ENCODE measurements at places on chromosomes 5 and 9.
A peak's percentile ranks its signal among the peaks of the same experiment; 100 is the strongest.

- DNase-seq, result no peak
These were observed 280.0 kb upstream of the ANKRD55 start for GRCh38 chr5:56513141-56513540.

DNA sequence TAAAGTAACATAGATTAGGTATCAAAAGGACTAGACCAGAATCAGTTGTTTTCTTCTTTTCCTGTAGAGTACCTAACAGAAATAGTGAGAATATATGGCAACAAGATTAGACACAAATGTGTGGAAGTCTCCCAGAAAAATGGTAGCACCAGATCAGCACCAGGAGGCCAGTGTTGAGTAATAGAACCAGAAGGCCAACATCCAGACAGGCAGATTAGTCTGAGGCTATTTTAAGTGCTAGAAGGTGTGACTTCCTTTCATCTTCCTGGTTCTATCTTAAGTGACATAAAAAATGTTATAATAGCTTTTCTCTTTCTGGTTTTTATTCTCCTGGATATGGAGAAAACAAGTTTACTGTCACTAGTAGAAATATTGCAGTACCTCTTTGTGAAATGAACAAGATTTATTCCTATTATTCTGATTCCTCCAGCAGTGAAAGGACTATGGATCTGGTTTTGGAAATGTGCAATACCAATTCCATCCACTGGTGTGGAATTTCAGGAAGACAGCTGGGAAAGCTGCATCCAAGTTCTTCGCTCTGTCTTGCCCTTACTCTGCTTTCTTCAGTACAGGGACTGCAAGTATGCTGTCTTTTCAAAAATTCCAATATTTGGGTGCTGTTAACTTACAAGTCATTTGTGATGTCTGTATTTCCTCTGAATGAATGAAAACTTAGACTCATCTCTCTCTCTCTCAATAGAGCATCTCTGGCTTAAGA is 39.1 kb downstream of the SHLD3 start:
- no peak for DNase-seq

DNA sequence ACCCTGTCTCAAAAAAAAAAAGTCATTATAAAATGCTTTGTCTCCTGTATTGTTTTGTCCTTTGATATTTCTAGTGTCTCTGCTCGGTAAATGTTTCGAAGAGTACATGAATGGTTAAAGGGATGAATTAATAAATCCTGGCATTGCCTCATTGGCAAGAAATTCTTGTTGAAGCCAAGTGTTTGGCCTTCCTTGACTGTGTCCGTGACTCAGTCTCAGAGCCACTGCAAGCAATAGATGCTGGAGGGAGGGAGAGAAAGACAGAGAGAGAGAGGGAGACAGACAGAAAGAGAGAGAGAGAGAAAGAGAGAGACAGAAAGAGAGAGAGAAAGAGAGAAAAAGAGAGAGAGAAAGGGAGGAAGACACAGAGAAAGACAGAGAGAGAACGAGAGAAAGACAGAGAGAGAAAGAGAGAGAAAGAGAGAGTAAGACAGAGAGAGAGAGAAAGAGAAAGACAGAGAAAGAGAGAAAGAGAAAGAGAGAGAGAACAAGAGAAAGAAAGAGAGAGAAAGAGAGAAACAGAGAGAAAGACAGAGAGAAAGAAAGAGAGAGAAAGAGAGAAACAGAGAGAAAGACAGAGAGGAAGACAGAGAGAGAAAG is 72.5 kb upstream of the RXRA start:
- DNase-seq, result peak; percentile 18

DNA sequence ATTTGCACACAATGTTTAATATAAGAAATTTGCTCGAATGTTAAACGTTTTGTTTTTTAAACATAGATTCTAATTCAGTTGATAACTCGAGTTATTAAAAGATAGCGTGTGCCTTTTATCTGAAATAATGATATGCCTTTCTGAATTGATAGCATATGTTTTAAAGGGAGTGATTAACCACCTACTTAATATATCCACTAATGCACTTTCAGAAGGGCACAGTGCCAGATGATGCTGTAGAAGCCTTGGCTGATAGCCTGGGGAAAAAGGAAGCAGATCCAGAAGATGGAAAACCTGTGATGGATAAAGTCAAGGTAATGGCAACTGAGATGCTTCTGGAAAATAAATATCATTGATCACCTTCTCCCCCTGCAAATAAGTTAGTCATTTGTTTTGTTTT is 53.9 kb downstream of the ERAP1 start:
- no peak for DNase-seq

- DNase-seq, result no peak
These were observed 278.1 kb downstream of the AOPEP start for GRCh38 chr9:95004411-95005277.

DNA sequence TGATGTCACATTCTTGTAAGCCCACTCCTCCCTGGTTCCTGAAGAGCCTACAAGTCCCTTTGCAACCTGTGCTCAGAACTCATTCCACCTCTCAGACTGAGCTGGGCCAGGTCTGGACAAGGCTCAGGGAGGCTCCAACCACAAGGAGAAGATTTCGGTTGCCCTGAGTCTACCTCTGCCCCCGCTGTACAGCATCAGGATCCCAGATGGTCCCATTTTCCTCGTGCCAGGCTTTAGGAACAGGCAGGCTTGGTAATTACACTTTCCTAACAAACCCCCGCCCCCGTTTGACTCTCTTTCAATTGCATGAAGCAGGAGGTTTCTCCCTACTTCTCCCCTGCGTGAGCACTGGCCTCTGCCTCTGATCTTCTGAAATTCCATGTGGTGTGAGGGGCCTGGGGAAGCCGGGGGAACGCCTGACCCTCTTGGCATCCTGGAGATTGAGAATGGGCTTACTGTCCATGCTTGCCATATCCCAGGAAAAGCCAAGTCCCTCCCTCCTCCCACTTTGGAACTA is 86.9 kb upstream of the CTNNA1 start:
- no peak for DNase-seq

DNA sequence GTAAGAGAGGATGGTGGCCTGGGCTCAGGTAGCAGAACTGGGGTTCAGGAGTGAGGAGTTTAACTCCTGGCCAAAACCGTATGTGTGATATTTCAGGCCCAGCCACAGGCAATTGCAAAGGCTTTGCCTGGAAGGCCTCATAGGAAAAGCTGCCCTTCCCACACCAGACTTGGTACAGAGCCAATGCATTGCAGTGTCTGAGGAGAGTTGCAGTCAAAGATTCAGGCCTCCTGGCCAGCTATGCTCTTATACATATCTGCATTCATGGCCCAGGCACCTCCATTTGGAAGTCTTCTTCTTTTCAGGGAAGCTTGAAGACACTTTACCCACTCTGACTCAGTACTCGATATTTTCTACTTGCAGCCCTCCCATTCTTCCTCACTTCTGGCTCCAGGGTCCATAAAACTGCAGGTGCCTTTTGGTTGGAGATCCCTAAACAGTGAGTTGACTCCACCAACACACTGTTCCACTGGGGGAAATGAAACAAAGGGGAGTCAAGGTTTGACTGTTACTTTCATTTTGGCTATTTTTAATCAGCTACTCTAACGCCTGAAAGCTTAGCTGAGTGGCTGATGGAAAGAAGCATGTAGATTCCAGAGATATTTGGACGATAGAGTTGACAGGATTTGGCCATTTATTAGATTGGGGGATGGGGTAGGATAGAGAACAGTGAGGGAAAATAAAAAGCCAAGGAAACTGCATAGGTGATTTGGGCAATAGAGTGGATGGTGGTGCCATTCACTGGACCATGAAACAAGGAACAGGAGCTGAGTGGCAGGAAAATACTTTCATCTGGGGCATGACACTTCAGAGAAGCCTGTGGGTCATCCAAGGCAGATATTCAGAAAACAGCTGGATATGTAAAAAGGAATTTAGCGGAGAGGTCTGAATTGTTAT is 30.6 kb upstream of the IL33 start:
- DNase-seq, result peak; percentile 5

DNA sequence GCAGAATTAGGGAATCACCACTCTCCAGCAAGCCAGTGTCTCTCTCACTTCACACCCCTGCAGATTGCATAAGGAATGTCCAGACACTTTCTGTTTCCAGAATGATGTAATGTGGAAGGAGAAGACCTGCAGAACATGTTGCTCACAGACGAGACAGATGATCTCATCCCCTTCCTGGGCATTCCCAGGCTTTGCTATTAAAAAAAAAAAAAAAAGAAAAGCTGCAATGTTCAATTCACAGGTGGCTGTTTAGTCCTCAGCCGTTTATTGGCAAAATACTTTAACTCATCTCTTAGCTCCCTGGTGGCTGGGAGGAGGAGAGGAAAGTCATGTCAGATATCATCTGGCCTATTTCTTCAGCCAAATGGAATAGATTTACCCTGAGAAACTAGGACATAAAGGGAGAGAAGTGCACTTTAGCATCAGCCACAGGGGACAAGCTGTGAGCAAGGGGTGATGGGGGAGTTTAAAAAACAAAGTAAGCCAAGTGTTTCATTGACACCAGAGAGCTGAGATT is 95.9 kb upstream of the TNC start:
- DNase-seq, result peak; percentile 86

DNA sequence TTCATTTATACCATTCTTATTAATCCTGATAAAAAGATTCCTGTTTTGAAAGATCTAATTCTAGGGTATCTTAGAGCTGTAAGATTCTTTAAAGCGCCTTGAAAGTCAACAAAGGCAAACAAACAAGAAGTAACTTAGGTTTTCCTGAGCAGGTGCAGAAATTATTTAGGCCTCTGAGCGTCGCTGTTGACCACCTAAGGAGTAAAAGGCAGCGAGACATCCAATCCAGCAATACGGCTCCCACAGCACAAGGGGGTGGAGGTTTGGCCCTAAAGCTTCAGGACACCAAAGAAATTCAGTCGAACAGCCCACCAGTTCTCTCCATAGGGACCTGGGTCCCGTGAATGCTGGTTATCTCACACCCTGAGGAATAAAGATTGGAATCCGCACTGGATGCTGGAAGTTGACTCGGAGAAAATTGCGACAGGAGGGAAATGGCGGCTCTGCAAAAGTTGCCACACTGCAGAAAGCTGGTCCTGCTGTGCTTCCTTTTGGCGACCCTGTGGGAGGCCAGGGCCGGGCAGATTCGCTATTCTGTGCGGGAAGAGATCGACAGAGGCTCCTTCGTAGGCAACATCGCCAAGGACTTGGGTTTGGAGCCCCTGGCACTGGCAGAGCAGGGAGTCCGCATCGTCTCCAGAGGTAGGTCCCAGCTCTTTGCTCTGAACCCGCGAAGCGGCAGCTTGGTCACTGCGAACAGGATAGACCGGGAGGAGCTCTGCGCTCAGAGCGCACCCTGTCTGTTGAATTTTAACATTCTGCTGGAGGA is at the start of gene PCDHGA2:
Gene PCDHGA2, plus strand, starts transcription at position 223 of the 769 bp plus-strand sequence.
- DNase-seq, result no peak

- DNase-seq, result no peak
These were observed 138.6 kb upstream of the RASA1 start for GRCh38 chr5:87129046-87129445.

- no peak for DNase-seq
These were observed 367.8 kb downstream of the IRX2 start for GRCh38 chr5:2383698-2384065.

DNA sequence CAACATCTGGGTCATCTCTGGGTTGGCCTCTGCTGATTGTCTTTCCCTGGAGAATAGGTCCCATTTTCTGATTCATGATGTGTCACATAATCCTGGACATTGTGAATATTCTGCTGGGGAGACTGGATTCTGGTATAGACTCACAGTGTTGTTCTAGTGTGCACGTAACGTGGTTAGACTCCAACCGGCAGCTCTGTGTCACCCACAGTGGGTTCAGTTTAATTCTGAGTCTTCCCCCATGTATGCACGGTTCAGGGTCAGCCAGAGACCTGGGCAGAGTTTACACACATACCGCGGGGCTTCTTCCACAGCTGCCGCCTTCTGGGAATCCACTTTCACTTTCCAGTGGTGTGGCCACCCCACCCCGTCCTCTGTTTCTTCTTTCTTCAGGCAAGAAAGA is 38.0 kb upstream of the LRRC14B start:
- DNase-seq, result no peak

- DNase-seq, result no peak
These were observed 42.8 kb downstream of the RASGEF1C start for GRCh38 chr5:180166176-180166575.
